ENCODE measurements at places on chromosomes 2 and 18. TPM values are rescaled to one million over a fixed set of nuclear protein-coding genes. Genes with fewer than 3 reads are reported as not detected.

The LIMS2 gene
- total RNA-seq: 52.5 TPM

The CLHC1 gene
- total RNA-seq: 9.9 TPM

The DSG3 gene
- total RNA-seq: 1.2 TPM

The RBM45 gene
- 17.1 TPM for total RNA-seq

The L3MBTL4 gene
- 12.1 TPM for total RNA-seq

DNA sequence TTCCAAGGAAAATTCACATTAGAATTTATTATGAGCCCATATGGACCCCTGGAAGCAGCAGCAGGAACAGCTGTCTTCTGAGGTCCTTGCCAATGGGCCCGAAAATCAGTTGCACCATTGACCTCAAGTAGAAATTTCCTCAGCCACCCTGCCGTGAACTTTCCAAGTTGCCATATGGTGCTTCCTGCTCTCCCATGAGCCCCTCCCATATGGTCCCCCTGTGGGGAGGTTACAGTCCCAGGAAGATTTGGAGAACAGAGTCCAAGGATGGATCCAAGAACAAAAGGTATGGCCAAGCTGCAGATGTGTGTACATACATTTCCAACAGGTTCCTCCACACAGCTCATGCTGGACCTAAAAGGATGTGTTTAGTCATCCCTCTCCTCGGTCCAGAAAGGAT is 34.6 kb downstream of the DIPK1C start:
- H3K4me3 ChIP-seq: no peak overlapping the region
- H3K27ac ChIP-seq: no peak overlapping the region
- DNase-seq: no peak

- no peak for DNase-seq
- H3K27ac ChIP-seq: no peak overlapping the region
- no peaks in the 10 kb centered on the region for H3K36me3 ChIP-seq
- no peaks in the 10 kb centered on the region for H3K4me1 ChIP-seq
Measured at GRCh38 chr2:170106102-170106840, 71.7 kb upstream of the MYO3B start.

GRCh38 chr2:143689541-143689940 is 560.3 kb downstream of the ARHGAP15 start:
- no peak for DNase-seq
- no peak overlapping the region for H3K27ac ChIP-seq
- H3K4me1 ChIP-seq: no peaks in the 10 kb centered on the region
- no peaks in the 10 kb centered on the region for H3K27me3 ChIP-seq
- no peak overlapping the region for H3K4me3 ChIP-seq
- no peaks in the 10 kb centered on the region for H3K36me3 ChIP-seq

- no peak overlapping the region for H3K4me3 ChIP-seq
- no peaks in the 10 kb centered on the region for H3K36me3 ChIP-seq
- peak overlapping the region; percentile 49 for H3K27ac ChIP-seq
- H3K4me1 ChIP-seq: peaks cover 45% of the 10 kb centered on the region
- peak; percentile 85 for DNase-seq
Measured at GRCh38 chr2:45935791-45936622, 284.5 kb downstream of the PRKCE start.

DNA sequence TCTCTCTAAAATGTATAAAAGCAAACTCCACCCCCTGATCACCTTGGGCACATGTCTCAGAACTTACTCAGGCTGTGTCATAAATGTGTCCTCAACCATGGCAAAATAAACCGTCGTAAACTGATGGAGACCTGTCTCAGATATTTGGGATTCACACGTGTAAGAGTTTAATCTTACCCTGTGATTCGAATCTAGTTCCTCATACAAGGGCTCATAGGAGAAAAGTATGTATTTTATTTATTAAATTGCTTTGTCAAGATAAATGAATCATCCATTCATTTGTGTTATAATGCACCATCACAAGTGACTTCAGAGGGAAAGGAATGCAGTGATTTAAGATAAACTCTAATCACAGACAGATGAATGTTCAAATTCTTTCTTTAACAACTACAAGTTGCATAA is 712.5 kb upstream of the LRATD1 start:
- H3K27ac ChIP-seq: no peak overlapping the region
- H3K36me3 ChIP-seq: no peaks in the 10 kb centered on the region
- no peak for DNase-seq
- no peaks in the 10 kb centered on the region for H3K27me3 ChIP-seq
- no peak overlapping the region for H3K4me3 ChIP-seq

- H3K27me3 ChIP-seq: peaks cover 37% of the 10 kb centered on the region
- no peaks in the 10 kb centered on the region for H3K36me3 ChIP-seq
- no peak for DNase-seq
Measured at GRCh38 chr2:72926811-72927465, 9.6 kb downstream of the EMX1 start.

- no peak overlapping the region for H3K27ac ChIP-seq
- H3K36me3 ChIP-seq: no peaks in the 10 kb centered on the region
- no peaks in the 10 kb centered on the region for H3K27me3 ChIP-seq
- DNase-seq: peak; percentile 53
- no peak overlapping the region for H3K4me3 ChIP-seq
Measured at GRCh38 chr2:170361090-170361936, 183.4 kb downstream of the MYO3B start.

DNA sequence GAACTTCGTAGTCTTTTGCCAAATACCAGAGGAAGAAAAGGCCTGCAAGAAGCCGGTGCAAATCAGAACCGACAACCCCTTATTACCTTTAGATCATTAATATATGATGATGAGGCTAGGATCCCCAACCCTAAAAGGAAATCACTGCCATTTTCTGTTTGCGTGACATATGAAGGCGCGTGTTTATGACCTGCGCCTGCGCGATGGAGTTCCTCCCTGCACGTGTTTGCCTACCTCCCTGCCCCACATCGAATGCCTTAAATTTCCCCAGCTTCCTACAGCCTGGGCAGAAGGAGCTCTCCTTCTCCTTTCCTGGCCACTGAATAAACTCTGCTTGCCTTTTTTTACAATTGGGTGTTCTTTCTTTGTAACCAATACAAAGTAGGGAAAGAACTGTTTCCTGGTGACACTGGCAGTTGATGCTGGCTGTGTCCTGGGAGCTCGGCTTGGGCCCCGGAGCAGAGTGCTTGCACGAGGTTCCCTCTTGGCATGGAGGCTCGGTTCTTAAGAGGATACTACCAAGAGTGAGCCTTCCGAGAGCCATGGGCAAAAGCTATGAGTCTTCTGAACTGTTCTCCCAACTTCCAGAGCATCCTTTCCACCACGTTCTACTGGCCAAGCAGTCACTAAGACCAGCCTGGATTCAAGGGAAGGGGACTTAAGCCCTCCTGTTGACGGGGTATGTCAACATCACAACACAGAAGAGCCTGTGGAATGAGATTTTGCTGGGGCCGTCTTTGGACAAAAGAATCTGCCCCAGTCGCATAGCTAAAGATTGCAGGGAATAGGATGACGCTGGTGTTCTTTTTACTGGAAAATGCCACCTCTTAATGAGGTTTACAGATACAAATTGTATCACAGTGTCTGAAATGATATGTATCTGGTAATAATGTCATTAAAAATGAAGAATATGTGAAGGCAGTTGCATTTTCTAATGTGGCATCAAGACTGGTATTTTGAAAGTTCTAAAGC is 179.8 kb downstream of the SH3BP4 start:
- no peaks in the 10 kb centered on the region for H3K27me3 ChIP-seq
- H3K27ac ChIP-seq: no peak overlapping the region
- H3K36me3 ChIP-seq: no peaks in the 10 kb centered on the region
- no peak for DNase-seq

DNA sequence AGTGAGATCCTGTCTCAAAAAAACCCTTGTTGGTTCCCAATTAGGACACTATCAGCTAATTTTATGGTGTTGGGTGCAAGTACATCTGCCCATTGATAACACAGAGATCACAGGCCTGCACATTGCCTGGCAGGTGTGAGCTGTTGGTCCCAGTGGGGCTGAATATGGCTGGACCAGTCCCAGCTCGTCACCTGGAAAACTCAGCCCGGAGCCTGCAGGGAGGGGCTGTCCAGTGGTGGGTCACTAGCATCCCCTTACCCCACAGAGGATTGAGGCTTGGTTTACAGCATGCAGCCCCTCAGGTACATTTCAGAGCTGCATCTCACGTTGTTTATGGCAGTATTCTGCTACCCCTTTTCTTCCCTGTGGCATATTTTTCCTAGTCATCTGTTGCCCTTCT is 40.8 kb upstream of the CHMP1B start:
- no peaks in the 10 kb centered on the region for H3K4me1 ChIP-seq
- H3K36me3 ChIP-seq: no peaks in the 10 kb centered on the region
- no peak for DNase-seq
- H3K4me3 ChIP-seq: no peak overlapping the region

GRCh38 chr2:176156301-176156806 is 753 bp upstream of the HOXD3 start:
- H3K27me3 ChIP-seq: peaks cover 41% of the 10 kb centered on the region
- no peaks in the 10 kb centered on the region for H3K36me3 ChIP-seq
- H3K27ac ChIP-seq: no peak overlapping the region
- peaks cover 12% of the 10 kb centered on the region for H3K4me1 ChIP-seq

DNA sequence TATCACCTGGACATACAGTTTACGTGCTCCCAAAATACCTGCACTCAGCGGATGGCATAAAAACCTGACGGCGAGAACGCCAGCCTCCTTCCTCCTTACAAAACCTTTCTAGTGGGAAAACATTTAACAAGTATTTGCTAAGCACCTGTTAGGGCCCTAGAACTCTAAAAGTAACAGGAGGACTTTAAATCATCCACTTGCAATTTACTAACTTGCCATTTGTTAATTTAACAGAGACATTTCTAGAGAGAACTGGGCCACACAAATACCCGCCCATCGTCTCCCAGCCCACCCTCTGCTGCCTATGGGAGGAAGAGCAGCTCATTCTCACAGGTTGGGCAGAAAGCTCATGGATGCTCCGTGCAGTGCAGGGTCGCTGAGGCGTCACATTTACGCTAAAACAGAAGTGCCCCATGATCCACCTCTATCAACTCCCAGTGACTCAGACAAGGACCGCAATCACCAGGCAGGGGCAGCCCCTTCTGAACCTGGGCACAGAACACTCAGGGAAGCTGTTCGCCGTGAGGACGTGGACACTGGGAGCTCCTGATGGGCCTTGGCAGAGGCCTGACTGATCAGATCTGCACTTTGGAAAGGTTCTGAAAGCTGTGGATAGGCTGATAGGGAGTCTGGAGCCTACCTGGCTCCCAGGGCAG is 106.9 kb downstream of the HDAC4 start:
- H3K36me3 ChIP-seq: no peaks in the 10 kb centered on the region
- H3K27ac ChIP-seq: peak overlapping the region; percentile 67
- no peak overlapping the region for H3K4me3 ChIP-seq
- H3K4me1 ChIP-seq: peaks cover 64% of the 10 kb centered on the region
- DNase-seq: no peak

DNA sequence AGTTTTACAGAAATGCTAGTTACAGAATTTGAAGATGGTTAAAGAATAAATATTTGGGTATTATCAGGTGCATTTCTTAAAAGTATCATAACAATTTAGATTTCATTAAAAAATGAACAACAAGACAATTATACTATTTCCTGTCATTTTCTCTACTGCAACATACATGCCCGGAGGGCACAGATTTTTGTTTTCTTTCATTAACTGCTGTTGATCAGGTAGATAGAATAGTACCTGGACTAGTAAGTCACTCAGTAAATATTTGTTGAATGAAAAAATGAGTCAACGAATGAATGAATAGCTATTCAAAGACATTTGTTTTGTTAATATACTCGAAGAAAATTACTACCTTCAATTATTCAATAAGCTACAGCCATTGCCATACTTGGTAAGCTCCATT is 531.2 kb upstream of the VRK2 start:
- H3K4me3 ChIP-seq: no peak overlapping the region
- H3K4me1 ChIP-seq: no peaks in the 10 kb centered on the region
- H3K36me3 ChIP-seq: no peaks in the 10 kb centered on the region

GRCh38 chr2:68396093-68396492 is 31.0 kb downstream of the PLEK start:
- no peak for DNase-seq
- no peak overlapping the region for H3K27ac ChIP-seq
- peaks cover 5% of the 10 kb centered on the region for H3K36me3 ChIP-seq
- no peaks in the 10 kb centered on the region for H3K27me3 ChIP-seq
- no peak overlapping the region for H3K4me3 ChIP-seq

Measured in stomach (tissue), 19 donors.